ENCODE measurements at places on chromosomes 2 and 18.
A peak's percentile ranks its signal among the peaks of the same experiment; 100 is the strongest.

DNA sequence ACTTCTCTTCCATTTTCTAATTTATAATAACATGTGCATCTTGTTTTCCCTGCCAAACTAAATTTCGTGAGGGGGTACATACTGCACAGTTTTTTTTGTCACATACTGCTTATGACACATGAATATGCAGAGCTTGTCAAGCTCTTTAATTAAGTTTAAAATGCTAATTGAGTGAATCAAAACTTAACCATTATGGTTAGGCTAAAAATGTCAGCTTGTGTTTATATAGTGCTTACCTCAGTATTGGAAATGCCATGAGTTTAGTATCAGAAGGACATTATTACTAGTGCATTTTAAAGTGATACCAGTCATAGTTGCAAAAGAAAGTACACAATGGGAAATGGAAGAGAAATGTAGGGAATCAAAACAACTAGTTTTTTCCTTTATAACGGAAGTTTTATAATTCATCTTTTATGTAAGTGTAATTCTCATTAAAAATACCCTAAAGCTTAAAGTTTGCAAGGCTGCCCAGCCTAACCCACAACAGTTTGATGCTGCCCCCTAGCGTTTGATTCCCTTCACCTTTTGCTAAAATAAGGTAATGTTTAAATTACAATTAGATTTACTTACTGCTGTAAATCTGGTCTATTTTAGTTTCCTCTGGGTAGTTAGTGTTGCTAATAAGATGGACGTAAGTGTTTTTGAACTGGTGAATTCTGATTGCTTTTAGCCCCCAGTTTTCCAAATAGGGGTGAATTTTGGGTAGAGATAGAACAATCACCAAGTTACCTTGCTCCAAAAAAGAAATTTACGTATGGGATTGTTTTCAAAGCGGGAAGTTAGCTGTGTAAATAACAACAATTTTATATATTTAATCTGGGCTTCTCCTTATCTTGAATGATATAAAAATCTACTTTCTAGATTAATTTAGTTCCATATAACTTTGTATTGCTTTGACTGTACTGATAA, 3.2 kb downstream of the SLC39A10 start:
- DNase-seq: peak; percentile 70
- H3K4me3 ChIP-seq: no peak overlapping the region
- H3K36me3 ChIP-seq: no peaks in the 10 kb centered on the region
- peaks cover 36% of the 10 kb centered on the region for H3K4me1 ChIP-seq

DNA sequence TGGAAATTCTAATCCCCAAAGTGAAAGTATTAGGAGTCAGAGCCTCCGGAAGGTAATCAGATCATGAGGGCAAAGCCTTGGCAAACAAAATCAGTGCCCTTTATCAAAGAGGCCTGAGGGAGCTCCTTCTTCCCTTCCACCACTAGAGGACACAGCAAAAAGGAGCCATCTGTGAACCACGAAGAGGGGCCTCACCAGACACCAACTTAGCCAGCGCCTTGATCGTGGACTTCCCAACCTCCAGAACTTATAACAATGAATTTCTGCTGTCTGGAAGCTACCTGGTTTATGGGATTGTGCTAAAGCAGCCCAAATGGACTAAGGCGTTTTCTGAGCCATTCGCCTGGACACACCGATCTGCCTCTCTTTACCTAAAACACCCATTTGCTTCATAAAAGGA, 133.1 kb downstream of the EIPR1 start:
- no peaks in the 10 kb centered on the region for H3K27me3 ChIP-seq
- H3K4me3 ChIP-seq: no peak overlapping the region
- H3K36me3 ChIP-seq: peaks cover 4% of the 10 kb centered on the region
- H3K27ac ChIP-seq: no peak overlapping the region

GRCh38 chr2:179446476-179447141, 182.0 kb upstream of the SESTD1 start:
- no peaks in the 10 kb centered on the region for H3K36me3 ChIP-seq
- H3K4me3 ChIP-seq: no peak overlapping the region
- no peak overlapping the region for H3K27ac ChIP-seq
- DNase-seq: no peak
- no peaks in the 10 kb centered on the region for H3K4me1 ChIP-seq
- no peaks in the 10 kb centered on the region for H3K27me3 ChIP-seq

GRCh38 chr2:240398661-240399267, 36.7 kb upstream of the GPC1 start:
- no peaks in the 10 kb centered on the region for H3K27me3 ChIP-seq
- H3K4me1 ChIP-seq: no peaks in the 10 kb centered on the region
- peak; percentile 58 for DNase-seq
- no peak overlapping the region for H3K4me3 ChIP-seq
- H3K27ac ChIP-seq: no peak overlapping the region

GRCh38 chr2:210860276-210860675, 303.9 kb downstream of the CPS1 start:
- no peaks in the 10 kb centered on the region for H3K27me3 ChIP-seq
- no peaks in the 10 kb centered on the region for H3K36me3 ChIP-seq
- H3K4me3 ChIP-seq: no peak overlapping the region
- DNase-seq: no peak
- no peaks in the 10 kb centered on the region for H3K4me1 ChIP-seq
- H3K27ac ChIP-seq: no peak overlapping the region

DNA sequence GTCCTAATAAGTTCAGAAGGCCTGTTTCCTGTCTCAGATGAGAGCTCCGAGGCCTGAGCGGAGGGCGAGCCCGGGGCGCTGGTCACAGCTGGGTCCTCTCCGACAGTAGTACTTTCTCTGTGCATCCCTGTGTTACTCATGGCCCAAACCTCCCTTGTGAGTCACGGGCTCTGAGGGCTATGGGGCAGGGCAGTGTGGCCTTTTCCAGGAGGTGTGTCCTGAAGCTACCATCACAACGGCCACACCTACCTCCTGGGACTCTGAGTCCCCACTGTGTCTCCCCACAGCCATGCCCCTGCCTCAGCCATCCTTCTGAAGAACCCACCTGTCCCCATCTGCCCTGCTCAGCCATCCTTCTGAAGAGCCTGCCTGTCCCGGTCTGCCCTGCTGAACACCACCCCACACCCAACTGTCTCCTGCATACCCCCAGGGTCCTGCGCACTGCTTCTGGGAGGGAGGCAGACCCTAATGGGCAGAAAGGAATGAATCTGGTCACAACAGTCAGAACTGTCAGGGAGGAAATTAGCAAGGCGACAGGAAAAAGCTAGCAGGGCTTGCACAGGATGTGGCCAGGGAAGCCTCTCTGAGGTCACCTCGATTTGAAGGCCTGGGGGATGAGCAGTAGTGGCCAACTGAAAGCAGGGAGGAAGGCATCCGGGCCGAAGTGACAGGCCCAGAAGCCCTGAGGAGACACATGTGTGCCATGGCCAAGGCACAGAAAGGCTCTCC, 145.4 kb upstream of the RIOK3 start:
- H3K27ac ChIP-seq: no peak overlapping the region
- H3K27me3 ChIP-seq: no peaks in the 10 kb centered on the region
- no peaks in the 10 kb centered on the region for H3K4me1 ChIP-seq
- no peak overlapping the region for H3K4me3 ChIP-seq
- DNase-seq: no peak

- peaks cover 15% of the 10 kb centered on the region for H3K36me3 ChIP-seq
- H3K4me3 ChIP-seq: no peak overlapping the region
- no peaks in the 10 kb centered on the region for H3K4me1 ChIP-seq
- H3K27ac ChIP-seq: no peak overlapping the region
These were observed 17.6 kb downstream of the NBAS start for GRCh38 chr2:15543541-15543940.

DNA sequence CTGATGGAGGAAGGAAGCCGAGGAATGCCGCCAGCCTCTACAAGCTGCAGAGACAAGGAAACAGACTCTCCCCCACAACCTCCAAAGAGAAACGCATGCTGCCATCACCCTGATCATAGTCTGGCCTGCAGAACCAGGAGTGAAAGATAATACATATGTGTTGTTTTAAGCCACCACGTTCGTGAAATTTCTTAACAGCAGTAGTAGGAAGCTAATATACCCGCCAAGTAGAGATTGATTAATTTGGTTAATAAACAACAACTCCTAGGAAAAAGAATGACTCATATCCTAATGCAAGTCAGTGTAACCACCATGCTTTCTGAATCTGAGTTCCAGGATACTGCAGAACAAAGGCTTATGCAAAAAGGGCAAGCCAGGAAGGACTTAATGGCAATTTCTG, 36.6 kb downstream of the LONRF2 start:
- no peak for DNase-seq
- H3K27ac ChIP-seq: no peak overlapping the region
- H3K36me3 ChIP-seq: peaks cover 16% of the 10 kb centered on the region
- H3K27me3 ChIP-seq: no peaks in the 10 kb centered on the region
- H3K4me3 ChIP-seq: no peak overlapping the region
- H3K4me1 ChIP-seq: no peaks in the 10 kb centered on the region

DNA sequence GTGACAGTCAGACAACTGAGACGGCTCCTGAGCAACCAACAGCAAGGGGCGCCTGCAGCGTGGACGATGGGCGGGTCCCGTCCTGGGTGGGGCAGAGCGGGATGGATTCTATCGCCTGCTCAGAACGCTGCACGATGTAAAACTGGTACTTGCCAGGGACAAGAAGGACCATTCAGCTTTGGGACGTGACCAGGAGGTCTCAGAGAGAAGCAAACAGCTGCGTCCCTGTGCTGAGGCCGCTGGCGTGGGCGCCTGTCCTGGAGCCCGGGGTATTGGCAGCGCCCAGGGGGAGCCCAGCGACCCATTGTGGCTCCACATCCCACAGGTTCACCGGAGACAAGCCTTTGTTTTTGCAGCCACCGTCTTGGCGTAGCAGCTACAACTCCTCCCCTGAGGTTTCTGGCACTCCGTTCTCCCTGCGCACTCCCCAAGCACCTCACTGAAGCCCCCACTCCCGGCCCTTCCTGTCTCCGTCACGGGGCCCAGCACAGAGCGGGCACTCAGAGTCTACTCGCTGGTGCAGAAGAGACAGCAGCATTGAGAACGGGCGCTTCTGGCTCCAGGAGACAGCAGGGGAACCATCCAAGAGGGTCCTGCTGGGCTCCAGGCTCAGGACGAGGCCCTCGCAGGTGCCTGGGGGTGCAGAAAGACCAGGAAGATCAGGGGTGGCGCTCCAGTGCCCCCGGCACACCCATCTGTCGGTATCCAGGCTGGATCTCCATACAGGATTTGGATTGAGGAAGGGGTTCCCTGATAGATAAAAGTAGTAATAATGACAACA, 22.1 kb upstream of the KCNG2 start:
- no peaks in the 10 kb centered on the region for H3K36me3 ChIP-seq
- H3K4me3 ChIP-seq: no peak overlapping the region
- peak; percentile 53 for DNase-seq
- no peaks in the 10 kb centered on the region for H3K27me3 ChIP-seq

- no peaks in the 10 kb centered on the region for H3K4me1 ChIP-seq
- no peak for DNase-seq
- H3K4me3 ChIP-seq: no peak overlapping the region
- H3K27ac ChIP-seq: no peak overlapping the region
These were observed 24.3 kb upstream of the STAT1 start for GRCh38 chr2:191038241-191038725.

- no peak for DNase-seq
- H3K4me3 ChIP-seq: no peak overlapping the region
- no peaks in the 10 kb centered on the region for H3K36me3 ChIP-seq
- H3K27me3 ChIP-seq: peaks cover 47% of the 10 kb centered on the region
- H3K4me1 ChIP-seq: no peaks in the 10 kb centered on the region
- no peak overlapping the region for H3K27ac ChIP-seq
These were observed 147.4 kb downstream of the MEIS1 start for GRCh38 chr2:66582104-66582986.

DNA sequence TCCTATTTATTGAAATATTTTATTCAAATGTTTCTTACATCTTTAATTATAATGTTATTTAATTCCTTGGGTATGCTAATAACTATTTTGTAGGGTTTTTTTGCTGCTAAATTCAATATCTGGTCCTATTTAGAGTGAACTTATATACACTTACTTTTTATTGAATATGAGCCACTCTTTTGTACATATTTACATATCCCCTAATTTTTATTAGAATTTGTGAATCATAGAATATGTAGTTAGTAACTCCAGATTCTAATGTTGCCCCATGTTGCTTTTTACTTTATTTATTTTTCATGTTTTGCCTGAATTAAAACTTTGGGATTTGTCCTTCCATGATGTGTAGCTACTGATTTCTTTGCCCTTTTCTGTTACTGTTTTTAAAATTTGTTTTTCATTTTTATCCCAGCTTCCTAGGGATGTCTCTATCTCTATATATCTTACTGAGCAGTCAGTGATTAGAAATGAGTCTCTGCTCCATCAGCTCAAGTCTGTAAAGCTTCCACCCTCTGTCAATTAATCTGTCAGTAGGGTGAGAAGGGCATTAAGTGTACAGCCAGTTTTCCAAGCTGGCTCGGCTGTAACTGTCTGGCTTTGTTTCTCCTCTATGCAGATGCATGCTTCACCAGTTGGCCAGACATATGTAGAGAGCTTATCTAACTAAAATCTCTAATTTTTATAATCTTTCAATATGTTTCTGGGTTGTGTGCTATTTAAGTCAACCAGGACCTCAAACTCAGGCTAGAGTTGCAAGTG, 256.9 kb downstream of the CDH19 start:
- H3K36me3 ChIP-seq: no peaks in the 10 kb centered on the region
- no peak overlapping the region for H3K27ac ChIP-seq
- no peaks in the 10 kb centered on the region for H3K27me3 ChIP-seq
- no peaks in the 10 kb centered on the region for H3K4me1 ChIP-seq
- no peak overlapping the region for H3K4me3 ChIP-seq

- no peaks in the 10 kb centered on the region for H3K4me1 ChIP-seq
- DNase-seq: no peak
- no peaks in the 10 kb centered on the region for H3K36me3 ChIP-seq
- H3K4me3 ChIP-seq: no peak overlapping the region
- no peak overlapping the region for H3K27ac ChIP-seq
- H3K27me3 ChIP-seq: no peaks in the 10 kb centered on the region
These were observed 67.3 kb upstream of the SH3RF3 start for GRCh38 chr2:109061736-109062135.

- no peaks in the 10 kb centered on the region for H3K36me3 ChIP-seq
- H3K4me1 ChIP-seq: no peaks in the 10 kb centered on the region
- no peak overlapping the region for H3K27ac ChIP-seq
- no peak for DNase-seq
These were observed 23.7 kb upstream of the MYO5B start for GRCh38 chr18:50218432-50219197.

- H3K27ac ChIP-seq: no peak overlapping the region
- no peaks in the 10 kb centered on the region for H3K27me3 ChIP-seq
- no peak overlapping the region for H3K4me3 ChIP-seq
- no peaks in the 10 kb centered on the region for H3K4me1 ChIP-seq
- H3K36me3 ChIP-seq: no peaks in the 10 kb centered on the region
These were observed 17.8 kb downstream of the TCF7L1 start for GRCh38 chr2:85151026-85151425.

- peaks cover 82% of the 10 kb centered on the region for H3K36me3 ChIP-seq
- H3K4me3 ChIP-seq: no peak overlapping the region
- H3K4me1 ChIP-seq: peaks cover 83% of the 10 kb centered on the region
- peak overlapping the region; percentile 64 for H3K27ac ChIP-seq
- DNase-seq: no peak
These were observed 10.7 kb downstream of the FN1 start for GRCh38 chr2:215425021-215425782.

DNA sequence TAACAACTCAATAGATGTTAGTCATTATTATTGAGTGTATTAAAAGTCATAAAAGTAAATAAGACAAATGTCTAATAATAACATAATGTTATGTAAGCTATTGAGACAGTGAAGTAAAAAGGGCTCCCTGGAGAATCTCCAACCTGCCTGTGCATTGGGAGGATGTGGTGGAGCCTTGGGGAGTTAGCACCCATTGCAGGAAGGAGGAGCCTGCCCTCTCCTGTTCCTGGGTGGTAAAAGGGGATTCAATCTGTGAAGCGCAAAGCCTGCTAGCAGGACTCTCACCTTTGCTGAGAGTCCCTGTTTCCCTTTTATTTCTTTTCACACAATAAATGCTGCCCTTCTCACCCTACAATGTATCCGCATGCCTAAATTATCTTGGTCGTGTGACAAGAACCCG, 206.1 kb downstream of the RAB3GAP1 start:
- H3K4me1 ChIP-seq: no peaks in the 10 kb centered on the region
- H3K4me3 ChIP-seq: no peak overlapping the region
- H3K27me3 ChIP-seq: no peaks in the 10 kb centered on the region
- H3K27ac ChIP-seq: no peak overlapping the region
- no peaks in the 10 kb centered on the region for H3K36me3 ChIP-seq

Measured in tibial artery (tissue), 4 donors.